Urinary bladder (tissue), 4 donors: ENCODE measurements at places on chromosomes 2 and 18. TPM values are rescaled to one million over a fixed set of nuclear protein-coding genes. Genes with fewer than 3 reads are reported as not detected.

The CDH19 gene
- 18.3 TPM for total RNA-seq

The HNMT gene
- total RNA-seq, result 179 TPM

DNA sequence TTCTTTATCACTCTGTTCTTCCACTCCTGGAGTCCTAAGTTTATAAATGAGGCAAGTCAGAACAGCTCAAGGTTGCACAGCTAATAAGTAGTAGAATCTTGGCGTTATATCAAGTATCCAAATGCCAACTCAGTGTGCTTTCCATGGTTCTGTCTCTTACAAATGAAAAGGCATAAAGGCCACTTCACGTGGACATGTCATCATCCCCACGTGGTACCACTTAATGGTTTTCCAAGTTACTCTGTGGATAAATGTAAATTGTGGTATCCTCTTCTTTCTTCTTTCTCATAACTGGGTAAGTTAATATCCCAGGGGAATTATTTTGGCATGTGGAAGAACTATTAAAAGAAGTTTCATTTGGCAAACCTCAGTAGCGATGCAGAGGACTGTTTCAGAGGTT lies 131.5 kb upstream of the L3MBTL4 start:
- DNase-seq, result no peak

GRCh38 chr18:67484458-67484857 lies 32.1 kb downstream of the DSEL start:
- DNase-seq, result no peak

DNA sequence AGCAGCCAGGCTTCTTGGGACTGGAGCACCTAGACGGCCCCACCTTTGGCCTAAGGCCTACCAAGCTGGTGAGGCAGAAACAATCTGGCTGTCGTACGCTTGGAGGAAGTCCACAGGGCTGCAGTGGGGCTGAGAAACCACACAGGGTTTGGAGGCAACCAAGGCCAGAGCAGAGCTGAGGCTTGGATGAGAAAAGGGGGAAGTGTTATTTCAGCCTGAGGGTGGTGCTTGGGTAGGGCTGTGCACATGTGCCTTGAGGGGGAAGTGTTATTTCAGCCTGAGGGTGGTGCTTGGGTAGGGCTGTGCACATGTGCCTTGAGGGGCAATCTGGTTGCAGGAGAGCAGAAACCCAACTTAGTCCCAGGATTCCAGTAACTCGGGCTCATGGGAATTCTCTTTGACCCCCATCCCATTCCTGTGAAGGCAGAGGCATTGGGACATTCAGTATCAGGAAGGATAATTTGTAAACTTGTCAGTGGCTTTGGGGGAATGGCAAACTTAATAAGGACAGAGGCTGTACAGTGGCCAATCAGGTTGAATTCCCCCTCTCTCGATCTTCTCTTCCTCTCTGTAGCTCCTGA lies 971 bp upstream of the FBXO41 start:
- no peak for DNase-seq

DNA sequence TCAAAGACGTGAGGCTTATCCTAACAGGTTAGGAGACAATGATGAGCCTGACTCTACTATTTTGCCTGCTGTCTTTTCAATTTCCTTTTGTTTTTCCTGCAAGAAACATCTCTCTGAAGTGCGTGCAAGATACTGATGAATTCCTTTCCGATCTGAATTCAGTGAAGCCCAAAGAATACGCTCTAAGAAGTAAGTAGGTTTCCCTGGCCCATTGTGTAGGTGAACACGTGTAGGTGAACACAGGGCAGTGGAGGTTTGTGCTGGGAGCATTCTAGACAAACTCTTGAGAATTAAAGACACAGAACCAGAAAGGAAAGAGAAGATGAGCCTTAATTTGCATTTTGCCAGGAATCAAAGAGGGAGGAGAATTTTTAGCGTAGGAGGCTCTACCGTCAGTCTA lies 132.0 kb downstream of the ZNF532 start:
- no peak for DNase-seq

GRCh38 chr2:152098496-152099366 lies at the start of gene CACNB4:
Gene CACNB4, minus strand, starts transcription at chr2:152099044.
- no peak for DNase-seq

- DNase-seq, result no peak
Observed at GRCh38 chr18:3060667-3061580, 48.0 kb upstream of the LPIN2 start.

DNA sequence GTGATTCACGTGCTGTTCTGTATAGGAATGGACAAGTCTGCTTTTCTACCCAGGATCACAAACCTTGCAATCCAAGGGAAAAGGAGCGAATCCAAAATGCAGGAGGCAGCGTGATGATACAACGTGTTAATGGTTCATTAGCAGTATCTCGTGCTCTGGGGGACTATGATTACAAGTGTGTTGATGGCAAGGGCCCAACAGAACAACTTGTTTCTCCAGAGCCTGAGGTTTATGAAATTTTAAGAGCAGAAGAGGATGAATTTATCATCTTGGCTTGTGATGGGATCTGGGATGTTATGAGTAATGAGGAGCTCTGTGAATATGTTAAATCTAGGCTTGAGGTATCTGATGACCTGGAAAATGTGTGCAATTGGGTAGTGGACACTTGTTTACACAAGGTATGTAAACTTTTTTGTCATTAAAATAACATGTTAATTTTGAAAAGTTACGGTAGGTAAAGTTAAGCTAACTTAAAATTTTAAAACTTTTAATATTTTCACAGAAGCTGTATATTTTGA lies 33.0 kb downstream of the PPM1B start:
- DNase-seq, result no peak

DNA sequence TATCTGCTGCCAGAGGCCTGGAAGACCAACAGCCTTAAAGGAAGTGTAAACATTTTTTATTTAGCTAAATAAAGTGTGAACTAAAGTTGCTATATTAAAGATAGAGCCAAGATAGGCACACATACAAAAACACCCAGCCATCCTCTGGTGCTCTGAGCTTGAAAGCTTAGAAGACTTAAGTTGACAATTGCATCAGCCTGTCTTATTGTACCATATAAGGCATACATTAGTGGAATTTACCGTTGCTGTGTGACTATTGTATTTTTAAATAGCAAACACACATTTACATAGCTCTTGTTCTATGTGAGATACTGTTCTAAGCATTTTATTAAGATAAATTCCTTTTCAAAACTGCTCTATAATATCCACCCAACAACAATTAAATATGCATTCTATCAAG lies 736.6 kb upstream of the ZEB2 start:
- no peak for DNase-seq
